ENCODE measurements at places on chromosomes 7 and 10.

- DNase-seq: no peak
These were observed 42.7 kb downstream of the ZMIZ1 start for GRCh38 chr10:79111427-79111826.

GRCh38 chr10:12980102-12980661 lies 21.3 kb downstream of the CCDC3 start:
- no peak for DNase-seq

- DNase-seq: peak; percentile 22
These were observed 80.3 kb upstream of the SCIN start for GRCh38 chr7:12490107-12490688.

DNA sequence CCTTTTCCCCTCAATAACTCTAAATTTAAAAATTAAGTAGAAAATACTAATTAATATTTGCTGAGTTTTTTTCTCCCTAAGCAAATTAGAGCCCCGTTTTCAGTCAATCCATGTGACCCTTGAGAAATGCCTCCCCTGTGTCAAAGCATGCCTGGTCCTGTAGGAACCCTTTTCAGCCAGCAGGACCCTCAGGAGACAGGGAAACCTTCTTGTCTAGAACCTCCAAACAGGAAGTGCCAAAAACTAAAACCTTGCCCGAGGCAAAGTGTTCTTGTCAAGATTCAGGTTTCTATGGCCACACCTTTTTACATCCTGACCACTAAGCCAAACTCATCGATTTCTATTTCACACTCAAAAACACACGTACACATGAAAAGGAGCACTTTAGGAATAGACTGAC lies 60.1 kb upstream of the NFE2L3 start:
- no peak for DNase-seq

DNA sequence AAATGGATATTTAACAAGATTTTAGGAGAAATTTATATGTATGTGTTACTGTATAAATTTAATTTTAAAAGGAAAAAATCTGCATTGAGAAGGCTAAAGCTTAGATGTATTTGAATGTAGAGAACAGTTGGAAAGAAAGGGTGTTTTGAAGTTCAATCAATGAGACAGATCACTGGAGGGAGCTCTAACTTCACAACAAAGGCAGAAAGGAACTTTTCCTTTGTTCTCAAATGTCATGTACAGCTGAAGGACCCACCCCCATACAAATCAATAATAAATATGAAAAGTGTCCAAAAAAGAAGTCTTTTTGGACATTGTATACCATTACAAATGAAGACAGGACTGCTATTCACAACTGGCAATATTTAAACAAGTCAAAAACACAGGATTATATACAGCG lies 403.4 kb downstream of the DNAJB9 start:
- no peak for DNase-seq

- no peak for DNase-seq
These were observed 40.7 kb downstream of the RALA start for GRCh38 chr7:39664057-39664456.

GRCh38 chr10:36730316-36730715 lies 395.1 kb upstream of the ANKRD30A start:
- DNase-seq: no peak

GRCh38 chr10:79088176-79088575 lies 19.4 kb downstream of the ZMIZ1 start:
- no peak for DNase-seq

- DNase-seq: no peak
These were observed 64.5 kb downstream of the MCMBP start for GRCh38 chr10:119807960-119808697.

DNA sequence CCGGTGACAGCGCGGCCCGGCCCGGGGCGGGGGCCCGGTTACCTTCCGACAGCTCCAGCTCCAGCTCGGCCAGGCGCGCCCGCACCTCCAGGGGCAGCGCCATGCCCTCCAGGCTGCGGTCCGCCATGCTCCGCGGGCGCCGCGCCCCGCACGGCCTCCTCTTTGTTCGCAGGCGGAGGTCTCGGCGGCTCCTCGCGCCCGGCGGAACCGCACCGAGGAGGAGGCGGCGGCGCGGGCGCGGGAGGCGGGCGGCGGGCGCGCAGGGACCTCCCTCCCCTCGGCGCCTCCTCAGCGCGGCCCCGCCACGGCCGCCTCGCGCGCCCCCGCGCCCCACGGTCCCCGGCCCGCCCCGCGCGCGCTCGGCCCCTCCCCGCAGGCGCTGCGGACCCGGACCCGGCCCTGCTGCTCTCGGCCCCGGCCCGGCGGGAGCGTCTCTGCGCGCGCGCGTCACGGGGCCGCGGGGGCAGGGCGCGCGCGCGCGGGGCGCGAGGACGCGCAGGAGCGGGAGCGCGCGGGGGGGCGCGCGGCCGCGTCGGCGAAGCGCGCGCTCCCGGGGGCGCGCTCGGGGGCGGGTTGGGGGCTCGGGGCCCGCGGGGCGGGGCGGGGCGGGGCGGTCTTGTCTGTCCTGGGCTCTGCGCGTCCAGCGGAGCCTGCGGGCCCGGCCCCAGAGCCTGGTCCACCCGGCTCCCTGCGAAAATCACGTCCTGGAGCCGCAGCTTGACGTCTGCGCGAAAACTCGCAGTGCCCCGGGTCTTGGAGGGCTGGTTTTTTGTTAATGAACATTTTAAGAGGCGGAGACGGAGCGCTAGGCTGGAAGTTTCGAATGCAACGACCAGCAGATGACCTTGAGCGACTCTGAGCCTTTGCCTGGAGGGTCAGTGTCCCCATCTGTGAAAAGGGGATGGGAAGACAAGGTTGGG lies at the start of gene DIP2C:
Gene DIP2C (minus strand): TSS at position 217 of the 920 bp plus-strand sequence. CDS start 90 bp downstream, at position 127.
- DNase-seq: no peak

GRCh38 chr10:57303566-57303965 lies 942.5 kb upstream of the ZWINT start:
- DNase-seq: no peak

- no peak for DNase-seq
These were observed 83.1 kb downstream of the GRK5 start for GRCh38 chr10:119290301-119291048.

DNA sequence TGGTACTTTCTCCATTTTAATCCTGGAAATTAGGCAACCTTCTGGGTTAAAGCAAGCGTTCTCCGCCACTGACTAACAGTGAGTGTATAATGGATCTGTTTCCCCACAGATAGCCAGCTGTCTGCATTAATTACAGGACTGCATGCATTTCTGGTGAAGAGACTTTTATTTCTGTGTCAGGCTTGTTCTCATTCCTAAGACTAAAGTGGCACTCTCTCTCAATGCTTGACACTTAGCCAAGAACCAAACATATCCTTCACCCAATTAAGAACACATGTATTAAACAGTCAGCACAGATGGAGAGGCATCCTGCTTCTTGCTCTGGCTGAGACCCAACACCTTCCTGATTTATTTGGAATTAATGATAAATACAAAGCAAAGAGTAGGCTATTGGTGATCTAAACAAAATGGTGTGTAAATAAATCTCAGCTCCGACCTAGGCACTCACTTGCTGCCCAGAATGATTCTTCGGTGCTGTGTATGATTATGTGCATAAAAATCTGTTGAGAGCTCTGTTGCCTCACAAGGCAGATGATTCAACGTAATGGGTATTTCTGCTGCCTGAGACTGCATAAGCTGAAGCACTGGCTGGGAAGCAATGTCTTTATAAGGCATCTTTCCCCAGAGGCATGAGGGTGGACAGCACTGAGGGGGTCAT lies 16.8 kb downstream of the CALU start:
- no peak for DNase-seq

DNA sequence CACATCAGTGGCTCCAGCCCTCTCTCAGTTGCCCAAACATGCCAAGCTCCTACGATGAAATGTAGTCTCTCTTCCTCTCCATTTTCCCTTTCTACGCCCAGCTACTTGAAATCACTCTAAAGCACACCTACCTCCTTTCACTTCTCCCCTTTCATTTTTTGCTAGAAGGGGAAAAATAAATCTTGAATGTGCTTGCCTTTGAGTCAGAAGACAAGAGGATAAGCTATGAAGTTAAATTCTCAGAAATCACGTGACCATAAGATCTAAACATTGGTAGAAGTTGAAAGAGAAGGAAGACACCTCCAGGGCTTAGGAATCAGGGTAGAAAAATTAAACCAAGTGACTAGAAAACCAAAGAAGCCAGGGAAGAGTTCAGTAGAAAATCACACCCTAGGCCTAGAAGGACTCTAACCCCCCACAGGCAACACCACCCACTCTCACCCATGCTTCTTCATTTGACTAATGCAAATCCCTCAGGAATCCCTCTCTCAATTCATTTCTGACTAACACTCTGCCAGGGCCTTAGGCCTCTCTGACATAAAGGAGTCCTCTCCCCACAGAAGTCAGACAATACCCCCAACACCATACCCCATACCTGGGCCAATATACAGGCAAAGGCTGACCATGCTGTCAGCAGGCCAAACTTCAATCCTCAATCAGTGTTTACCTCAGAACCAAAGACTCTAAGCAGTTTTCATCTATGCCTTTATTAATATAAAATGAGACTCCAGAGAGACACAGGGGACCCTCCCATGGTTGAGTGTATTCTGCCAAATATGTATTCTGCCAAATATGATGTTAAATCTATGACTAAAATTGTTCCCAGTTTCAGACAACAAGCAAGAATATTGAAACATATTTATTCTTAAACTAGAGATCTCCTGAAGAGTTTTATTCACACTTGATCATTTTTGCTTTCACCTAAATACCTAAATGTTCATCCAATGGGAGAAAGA lies 84.8 kb downstream of the ELMO1 start:
- DNase-seq: peak; percentile 38

- peak; percentile 66 for DNase-seq
These were observed 6.5 kb downstream of the VSIR start for GRCh38 chr10:71766717-71767419.
